ENCODE measurements at places on chromosomes 5 and 9.

GRCh38 chr5:116799401-116799800 is 224.8 kb upstream of the SEMA6A start:
- DNase-seq, result no peak

DNA sequence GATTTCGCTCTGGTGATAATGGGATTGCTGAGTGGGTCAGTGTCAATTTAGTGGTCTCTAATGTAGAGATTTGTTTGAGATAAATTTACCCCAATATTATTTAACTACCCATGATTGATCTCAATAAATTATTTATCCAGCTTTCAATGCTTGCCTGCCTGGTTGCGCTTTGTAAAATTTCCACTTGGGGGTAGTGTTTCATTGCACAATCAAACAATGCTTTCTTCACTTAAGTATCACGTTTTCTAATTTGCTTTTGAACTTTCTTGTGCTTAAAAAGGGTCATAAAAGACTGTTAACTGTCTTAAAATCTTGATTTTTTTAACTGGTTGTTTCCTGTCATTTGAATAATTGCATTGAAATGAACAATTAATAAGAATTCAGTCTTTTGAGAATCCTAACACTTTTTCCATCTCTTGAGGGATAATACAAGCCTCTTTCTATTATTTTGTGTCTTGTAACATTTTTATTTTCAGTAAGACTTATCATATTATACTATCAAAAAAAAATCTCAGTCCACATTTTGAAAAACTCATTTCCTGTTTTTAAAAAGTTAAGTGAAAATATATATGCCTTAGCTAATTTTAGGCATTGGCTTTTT is 18.7 kb downstream of the HSD17B4 start:
- no peak for DNase-seq

DNA sequence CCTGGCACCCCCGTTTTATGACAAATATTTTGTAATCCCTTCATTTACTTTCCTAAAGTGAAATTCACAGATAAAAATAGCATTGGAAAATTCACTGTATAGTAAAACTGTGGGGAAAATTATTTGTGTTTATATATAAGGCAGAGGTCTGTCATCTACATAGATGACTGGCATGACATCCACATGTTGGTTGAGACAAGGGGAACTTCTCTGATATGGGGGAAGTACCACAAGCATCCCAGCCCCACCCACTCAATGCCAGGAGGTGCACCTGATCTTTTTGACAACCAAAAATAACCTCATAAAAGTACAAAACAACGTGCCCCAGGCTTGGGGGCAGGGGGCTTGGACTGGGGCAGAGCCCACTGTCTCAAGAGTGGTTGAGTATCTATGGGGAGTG is 6.3 kb upstream of the TDRD7 start:
- no peak for DNase-seq

DNA sequence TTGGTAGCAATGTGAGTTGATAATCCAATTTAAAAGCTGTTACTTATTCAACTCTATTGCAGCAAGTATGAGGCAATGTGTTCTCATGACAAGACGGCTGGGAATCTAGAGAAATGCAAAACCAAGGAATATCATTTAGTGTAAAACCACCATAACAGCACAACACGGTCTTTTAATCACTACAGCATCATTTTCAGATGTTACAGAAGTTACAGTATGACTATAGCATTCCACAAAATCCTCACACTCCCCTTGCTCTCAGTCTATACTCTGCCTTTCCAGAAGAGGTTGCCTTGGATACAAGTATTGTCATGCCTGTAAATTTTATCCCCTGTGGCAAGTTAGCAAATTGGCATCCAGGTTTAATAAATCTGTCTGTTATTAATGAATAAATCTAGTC is 28.6 kb upstream of the TAS2R1 start:
- DNase-seq, result no peak

- DNase-seq, result no peak
Measured at GRCh38 chr5:1099926-1100663, 11.8 kb downstream of the SLC12A7 start.

GRCh38 chr9:93949694-93950449 is 5.3 kb downstream of the BARX1 start:
- DNase-seq, result no peak

DNA sequence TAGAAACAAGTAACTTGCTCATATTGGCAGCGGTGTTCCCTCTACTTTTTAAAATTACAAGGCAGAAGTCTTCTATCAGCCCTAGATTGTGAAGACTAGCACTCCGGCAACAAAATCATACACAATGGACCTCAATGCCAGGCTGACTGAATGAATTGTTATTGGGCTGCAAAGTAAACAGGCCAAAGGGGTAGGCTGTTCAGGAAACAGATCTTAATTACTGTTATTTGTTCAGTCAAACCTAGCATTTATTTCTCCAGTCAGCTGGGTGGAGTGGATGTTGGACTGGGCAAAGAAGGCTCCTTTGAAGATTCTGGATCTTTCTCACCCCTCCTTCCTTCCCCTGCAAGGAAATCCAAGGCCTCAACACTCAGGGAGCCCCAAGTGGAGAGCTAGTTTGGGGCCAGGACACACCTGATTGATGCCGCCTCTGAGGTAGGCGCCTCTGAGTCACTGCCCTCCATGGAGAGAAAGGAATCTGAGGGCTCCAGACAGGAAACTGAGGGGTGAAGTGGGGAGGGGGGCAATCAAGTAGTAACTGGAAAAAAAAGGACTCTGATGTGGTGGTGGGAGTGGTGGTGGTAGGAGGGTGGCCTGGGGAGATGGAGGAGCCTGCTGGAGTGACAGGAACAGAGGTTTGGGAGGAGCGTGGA is 35.5 kb downstream of the SERINC5 start:
- DNase-seq, result no peak

DNA sequence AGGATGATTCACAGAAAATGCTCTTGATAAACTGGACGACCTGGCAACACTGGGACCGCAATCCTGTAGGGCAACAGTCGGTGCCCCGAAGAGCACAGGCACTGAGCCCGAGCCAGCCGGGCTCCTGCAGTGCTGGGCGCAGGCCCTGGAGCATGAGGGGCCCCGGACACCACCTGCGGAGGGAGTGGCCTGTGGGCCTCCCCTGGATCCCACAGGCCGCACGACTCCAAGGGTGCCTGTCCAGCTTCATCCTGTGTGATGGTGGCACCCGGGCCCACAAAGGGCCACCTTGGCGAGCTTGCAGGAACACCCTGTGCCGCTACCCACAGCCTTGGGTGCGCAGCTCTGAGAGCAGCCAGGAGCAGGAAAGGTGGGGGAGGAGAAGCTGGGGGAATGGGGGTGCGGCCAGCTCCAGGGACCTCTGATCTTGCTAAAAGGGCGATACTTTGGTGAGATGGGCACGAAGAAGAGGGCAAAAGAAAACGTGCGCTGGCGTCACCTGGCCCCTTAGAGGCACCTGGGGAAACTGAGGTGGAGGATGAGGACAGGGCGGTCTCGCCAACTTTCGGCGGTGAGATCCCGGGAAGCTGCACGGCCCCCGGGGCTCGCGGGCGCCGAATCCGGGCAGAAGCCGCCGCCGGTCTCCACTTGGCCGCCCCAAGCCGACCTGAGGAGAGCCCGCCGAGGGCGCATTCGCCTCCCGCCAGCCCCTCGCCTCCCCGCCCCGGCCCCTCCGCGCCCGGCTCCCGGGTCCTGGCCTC is 722 bp downstream of the TBC1D9B start:
- no peak for DNase-seq

DNA sequence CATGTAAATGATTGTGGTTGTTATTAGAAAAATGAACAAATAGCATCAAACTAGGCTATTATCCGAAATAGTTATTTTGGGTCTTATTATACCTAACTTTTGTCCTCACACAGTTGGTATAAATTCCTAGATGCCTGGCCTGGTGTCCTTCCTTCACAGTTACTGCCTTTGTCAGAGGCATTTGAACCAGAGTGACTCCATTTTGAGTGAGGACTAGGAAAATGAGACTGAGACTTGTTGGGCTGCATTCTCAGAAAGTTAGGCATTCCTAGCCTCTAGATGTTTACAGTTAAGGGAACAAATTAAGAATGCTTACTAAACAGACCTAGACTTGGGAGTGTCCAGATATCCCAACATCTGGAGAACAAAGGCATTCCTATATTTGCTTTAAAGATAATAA is 283.5 kb upstream of the C9orf72 start:
- DNase-seq, result no peak

GRCh38 chr9:130236436-130236985 is 29.0 kb upstream of the HMCN2 start:
- DNase-seq, result no peak

GRCh38 chr9:132387133-132387532 is 19.5 kb downstream of the TTF1 start:
- no peak for DNase-seq

DNA sequence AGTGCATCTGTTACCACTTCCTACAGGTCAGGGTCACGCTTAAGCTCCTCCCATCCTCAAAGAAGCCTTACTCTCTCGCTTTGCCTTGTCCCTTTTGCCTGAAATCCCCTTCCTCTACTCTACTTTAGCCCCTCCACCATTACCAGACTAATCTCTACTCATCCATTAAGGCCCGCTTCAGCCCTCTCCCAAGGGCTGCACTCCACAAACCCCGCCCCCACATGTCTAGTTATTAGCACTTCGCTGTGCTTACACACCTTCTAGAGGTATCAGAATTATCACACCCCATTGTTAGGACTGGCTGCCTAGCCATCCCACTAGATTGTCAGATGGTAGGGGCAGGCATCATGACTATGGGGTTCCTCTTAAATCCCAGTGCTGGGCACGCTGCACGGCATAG is 565.7 kb upstream of the WWC1 start:
- DNase-seq, result no peak

DNA sequence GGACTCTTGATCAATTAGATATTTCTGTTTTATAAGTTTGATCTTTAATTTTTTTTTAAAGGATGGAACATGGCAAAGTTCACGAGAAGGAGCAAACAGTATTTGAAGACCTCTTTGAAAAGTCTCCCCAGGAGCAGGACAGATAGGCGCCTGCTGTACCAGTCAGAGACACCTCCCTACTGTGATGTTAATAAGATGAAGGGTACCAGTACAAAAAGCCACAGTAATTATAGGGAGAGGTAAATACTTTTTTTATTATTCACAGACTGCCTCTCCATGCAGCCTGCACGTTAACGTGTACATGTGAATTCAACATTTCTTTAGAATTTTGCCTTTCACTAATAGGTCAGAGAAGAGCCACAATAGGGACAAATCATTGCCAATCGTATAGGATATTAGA is 146.5 kb upstream of the CDH6 start:
- no peak for DNase-seq

GRCh38 chr5:41716382-41716781 is 153.8 kb downstream of the OXCT1 start:
- no peak for DNase-seq

DNA sequence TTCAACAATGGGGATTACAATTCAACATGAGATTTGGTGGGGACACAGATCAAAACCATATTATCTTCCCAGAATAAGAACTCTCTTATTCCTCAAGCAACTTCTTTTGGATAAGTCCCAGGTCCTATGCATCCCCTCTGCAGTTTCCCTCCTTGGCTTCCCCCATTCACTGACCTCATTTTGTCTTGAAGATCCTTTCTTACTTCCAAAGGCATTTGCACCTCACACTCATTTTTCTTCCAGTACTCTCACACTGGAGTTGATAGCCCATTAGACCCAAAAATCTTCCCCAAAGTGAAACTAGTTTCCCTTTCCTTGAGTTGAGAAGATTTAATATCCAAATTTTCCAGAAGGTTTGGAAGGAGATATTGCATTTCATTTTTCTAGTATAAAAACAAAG is 178.0 kb upstream of the DAPK1 start:
- no peak for DNase-seq

DNA sequence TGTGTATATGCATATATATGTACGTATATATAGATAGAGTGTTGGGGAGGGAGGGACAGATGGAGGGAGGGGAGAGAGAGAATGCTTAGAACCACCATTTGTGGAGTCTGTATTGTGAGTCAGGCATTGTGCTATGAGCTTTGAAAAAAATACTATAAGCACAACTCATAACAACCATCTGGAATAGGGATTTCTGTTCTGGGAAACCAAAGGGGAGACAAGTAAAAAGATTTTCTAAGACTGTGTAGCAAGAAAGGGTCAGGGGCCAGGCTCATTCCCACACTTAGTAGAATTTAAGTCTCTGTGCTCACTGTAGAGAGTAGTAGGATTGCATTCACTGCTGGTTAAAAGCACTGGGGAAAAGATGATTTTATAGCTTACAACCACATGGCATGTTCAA is 202.3 kb upstream of the SGCD start:
- DNase-seq, result no peak

DNA sequence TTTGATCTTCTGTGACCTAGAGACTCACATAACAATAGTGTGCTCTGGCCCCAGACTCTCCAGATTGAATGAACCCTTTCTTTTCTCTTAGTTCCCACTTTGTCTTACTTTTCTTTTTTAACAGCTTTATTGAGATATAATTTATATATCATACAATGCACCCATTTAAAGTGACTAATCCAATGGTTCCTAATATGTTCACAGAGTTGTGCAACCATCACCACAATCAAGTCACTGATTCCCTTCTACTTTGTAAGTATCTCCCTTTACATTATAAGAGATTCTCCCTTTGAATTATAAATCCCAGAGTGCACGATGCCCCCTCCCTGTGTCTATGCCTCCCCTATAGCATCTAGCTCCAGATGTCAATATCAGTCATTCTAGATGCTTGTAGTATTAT is 172.4 kb downstream of the HINT1 start:
- DNase-seq, result no peak

DNA sequence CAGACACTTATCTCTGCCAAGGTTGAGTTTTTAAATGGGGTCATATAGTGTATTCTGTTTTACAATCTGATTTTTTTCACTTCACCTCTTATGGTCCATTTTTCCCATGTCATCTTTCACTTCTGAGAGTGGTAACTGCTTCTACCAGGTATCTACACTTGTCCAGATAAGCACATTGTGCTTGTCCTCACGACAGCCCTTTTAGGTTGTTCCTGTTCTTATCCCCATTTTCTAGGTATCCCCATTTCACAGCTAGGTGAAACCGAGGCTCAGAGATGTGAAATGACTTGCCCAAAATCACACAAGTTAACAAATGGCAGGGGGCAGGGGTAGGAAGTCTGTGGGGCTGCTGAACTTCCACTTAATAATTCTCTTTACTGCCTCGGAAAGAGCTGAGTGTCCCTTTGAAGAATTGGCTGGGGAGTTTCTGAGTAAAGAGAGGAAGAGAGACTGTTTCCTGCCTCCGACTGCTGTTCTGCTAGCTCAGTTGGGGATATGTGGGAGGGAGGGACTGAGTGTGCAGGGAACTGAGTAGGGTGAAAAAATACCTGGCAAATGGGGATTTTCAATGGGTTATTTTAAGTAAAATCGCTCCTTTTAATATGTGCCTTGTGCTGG is 255.4 kb downstream of the GRIA1 start:
- no peak for DNase-seq

- no peak for DNase-seq
Measured at GRCh38 chr9:26331223-26331622, 561.4 kb downstream of the CAAP1 start.

GRCh38 chr5:78971998-78972397 is 13.1 kb downstream of the ARSB start:
- DNase-seq, result no peak

All from anterior cingulate cortex (tissue), 58 donors.